ENCODE measurements at places on chromosomes 4 and X.

DNA sequence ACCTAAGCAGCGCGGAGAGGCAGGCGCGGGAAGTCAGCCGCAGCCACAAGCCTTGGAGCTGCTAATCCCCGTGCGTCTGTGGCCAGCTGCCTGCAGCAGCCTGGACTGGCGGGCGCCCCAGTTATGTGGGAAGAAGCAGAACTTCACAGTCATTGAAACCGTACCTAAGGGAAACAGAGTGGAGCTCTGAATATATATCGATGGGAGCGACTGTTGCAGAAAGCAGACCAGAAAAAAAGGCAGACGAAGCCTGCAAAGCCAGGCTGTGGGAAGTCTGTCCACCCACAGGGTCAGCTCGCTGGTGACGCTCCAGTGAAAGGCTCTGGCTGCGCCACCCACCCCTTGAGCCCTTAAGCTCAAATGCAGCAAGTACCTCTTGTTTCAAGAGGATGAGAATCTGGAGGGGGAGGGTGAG is 24.7 kb downstream of the KCNE5 start:
- no peak for DNase-seq

GRCh38 chr4:172826861-172827260 is 341.8 kb upstream of the GALNT7 start:
- DNase-seq, result no peak

GRCh38 chr4:13816472-13816871 is 188.9 kb upstream of the BOD1L1 start:
- DNase-seq, result no peak

GRCh38 chr4:81180916-81181315 is 34.1 kb downstream of the PRKG2 start:
- DNase-seq, result no peak

- no peak for DNase-seq
These were observed 8.4 kb upstream of the AFF2 start for GRCh38 chrX:148492057-148492456.

DNA sequence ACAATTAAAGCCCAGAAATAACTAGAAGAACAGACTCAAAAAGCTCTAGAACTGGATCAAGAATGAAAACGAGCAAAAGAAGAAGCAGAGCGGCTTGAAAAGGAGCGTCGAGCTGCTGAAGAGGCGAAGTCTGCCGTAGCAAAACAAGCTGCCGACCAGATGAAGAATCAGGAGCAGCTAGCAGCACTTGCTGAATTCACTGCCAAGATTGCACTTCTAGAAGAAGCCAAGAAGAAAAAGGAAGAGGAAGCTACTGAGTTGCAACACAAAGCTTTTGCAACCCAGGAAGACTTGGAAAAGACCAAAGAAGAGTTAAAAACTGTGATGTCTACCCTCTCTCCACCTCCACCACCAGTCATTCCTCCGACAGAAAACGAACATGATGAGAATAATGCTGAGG is 56.1 kb upstream of the PPP4R3C start:
- no peak for DNase-seq

- DNase-seq, result no peak
These were observed 7.0 kb upstream of the XK start for GRCh38 chrX:37678574-37678973.

- DNase-seq, result no peak
These were observed 58.7 kb downstream of the LEF1 start for GRCh38 chr4:108109997-108110416.

DNA sequence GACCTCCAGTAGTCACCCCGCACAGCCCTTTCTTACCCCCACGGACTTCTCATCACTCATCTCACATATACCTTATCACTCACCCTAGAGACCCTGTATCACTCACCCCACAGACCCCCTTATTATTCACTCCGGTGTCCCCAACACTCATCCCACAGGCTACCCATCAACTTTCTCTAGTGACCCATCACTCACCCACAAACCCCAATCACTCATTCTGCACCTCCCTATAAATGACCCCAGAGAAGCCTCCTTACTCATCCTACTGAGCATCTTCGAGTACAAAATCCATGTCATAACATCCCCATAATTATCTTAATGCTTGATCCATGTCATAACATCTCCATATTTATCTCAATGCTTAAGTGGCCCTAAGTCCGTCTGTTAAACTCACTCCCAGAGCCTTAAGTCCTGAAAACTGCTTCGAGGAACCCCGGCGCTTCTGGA is 934 bp downstream of the ZNF41 start:
- no peak for DNase-seq

- no peak for DNase-seq
These were observed 321.8 kb downstream of the MAPK10 start for GRCh38 chr4:86038037-86038436.

All from stimulated activated CD8-positive, alpha-beta memory T cell treated with anti-CD3 and anti-CD28 coated beads, Interleukin-4, amount 100 ng/mL, for 4 hours (primary cell).